ENCODE measurements at places on chromosomes 5 and 9.

- DNase-seq = no peak
- no peak overlapping the region for H3K4me3 ChIP-seq
- H3K36me3 ChIP-seq = no peaks in the 10 kb centered on the region
- H3K4me1 ChIP-seq = no peaks in the 10 kb centered on the region
Observed at GRCh38 chr9:28212979-28213378, 639.7 kb upstream of the C9orf72 start.

- no peak overlapping the region for H3K27ac ChIP-seq
- no peak overlapping the region for H3K4me3 ChIP-seq
- H3K36me3 ChIP-seq = no peaks in the 10 kb centered on the region
- H3K27me3 ChIP-seq = no peaks in the 10 kb centered on the region
Observed at GRCh38 chr5:147688656-147689356, 93.7 kb downstream of the JAKMIP2 start.

DNA sequence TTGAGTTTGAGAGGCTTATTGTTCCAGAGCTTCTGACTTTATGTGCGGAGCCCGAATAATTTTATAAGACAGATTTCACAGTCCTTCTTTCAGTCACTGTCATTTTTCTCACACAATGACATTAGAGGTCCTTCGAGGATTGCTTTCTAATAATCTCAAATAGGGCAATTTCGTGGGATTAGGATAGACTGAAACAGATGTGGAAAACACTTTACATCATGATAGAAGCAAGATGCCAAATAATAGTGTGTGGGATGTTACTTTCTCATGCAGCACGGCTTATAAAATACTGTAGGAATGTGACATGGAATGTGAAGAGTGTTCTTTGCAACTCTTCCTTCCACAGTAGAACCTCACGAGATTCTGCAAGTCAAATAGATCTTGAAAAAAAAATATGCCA lies 451.3 kb downstream of the SEMA5A start:
- no peak overlapping the region for H3K4me3 ChIP-seq
- H3K4me1 ChIP-seq = no peaks in the 10 kb centered on the region
- H3K36me3 ChIP-seq = no peaks in the 10 kb centered on the region
- no peak for DNase-seq

DNA sequence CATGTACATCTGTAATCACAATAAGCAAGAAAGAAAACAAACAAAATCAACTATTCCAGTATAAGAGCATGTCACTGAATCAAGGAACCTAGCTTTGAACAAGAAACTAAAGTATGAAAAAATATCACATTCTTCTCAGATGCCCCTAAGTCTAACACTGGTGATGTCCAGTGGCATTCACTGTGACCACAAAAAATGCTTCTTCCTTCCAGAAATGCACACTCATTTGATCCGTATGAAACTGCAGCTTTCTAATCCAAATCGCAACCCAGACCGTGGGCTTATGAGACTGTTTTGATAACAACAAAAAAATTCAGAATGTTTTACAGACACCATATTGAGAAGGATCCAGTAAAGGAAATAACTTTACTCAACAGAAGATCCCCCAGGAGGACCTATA lies 320.1 kb upstream of the TARS1 start:
- no peak for DNase-seq
- H3K36me3 ChIP-seq = no peaks in the 10 kb centered on the region
- H3K27ac ChIP-seq = no peak overlapping the region

GRCh38 chr5:6902597-6902996 lies 189.4 kb downstream of the TENT4A start:
- no peak overlapping the region for H3K27ac ChIP-seq
- no peaks in the 10 kb centered on the region for H3K36me3 ChIP-seq
- no peak overlapping the region for H3K4me3 ChIP-seq
- H3K4me1 ChIP-seq = no peaks in the 10 kb centered on the region

GRCh38 chr5:177600508-177601018 lies 631 bp downstream of the B4GALT7 start:
- H3K27me3 ChIP-seq = no peaks in the 10 kb centered on the region
- peaks cover 21% of the 10 kb centered on the region for H3K4me1 ChIP-seq
- H3K27ac ChIP-seq = peak overlapping the region; percentile 49
- peaks cover 7% of the 10 kb centered on the region for H3K36me3 ChIP-seq
- H3K4me3 ChIP-seq = peak overlapping the region; percentile 54

DNA sequence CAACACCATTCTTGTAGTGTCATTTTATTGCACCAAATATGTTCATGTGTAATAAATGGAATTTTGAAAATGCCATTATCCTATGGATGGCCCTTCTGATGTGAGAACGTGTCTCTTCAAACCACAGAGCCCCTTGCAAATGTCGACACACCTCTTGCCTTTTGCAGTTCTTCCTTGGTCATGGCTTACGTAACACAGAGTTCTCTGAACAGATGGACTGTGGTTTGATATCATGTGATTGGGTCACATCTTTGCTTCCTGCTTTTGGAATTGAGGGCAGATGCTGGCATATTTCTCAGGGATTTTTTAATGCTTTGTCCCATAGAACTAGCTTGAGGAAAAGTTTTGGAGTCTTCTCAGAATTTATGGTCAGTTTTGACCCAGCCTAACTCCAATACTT lies 4.6 kb downstream of the TGFBR1 start:
- H3K36me3 ChIP-seq = peaks cover 8% of the 10 kb centered on the region
- H3K27ac ChIP-seq = peak overlapping the region; percentile 54
- H3K4me3 ChIP-seq = no peak overlapping the region
- DNase-seq = peak; percentile 39
- peaks cover 29% of the 10 kb centered on the region for H3K4me1 ChIP-seq
